ENCODE measurements at places on chromosomes 13 and 19.

DNA sequence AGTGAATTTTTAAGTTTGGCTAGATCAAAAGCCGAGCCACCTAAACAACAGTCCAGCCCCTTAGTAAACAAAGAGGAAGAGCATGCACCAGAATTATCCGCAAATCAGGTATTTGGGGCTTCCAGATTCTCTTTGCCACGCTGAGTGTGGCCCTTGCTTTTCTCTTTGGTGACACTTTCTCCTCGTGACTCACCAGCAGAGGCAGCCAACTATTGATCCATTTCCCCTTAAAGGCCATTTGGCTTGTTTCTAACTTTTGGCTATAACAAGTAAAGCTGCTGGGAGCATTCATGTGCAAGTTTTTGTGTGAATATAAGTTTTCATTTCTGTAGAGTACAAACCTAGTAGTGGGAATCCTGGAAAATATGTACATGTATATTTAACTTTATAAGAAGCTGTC lies 17.6 kb upstream of the WDR88 start:
- DNase-seq: no peak

- no peak for DNase-seq
Measured at GRCh38 chr19:20414120-20414519, 151.5 kb downstream of the ZNF737 start.

DNA sequence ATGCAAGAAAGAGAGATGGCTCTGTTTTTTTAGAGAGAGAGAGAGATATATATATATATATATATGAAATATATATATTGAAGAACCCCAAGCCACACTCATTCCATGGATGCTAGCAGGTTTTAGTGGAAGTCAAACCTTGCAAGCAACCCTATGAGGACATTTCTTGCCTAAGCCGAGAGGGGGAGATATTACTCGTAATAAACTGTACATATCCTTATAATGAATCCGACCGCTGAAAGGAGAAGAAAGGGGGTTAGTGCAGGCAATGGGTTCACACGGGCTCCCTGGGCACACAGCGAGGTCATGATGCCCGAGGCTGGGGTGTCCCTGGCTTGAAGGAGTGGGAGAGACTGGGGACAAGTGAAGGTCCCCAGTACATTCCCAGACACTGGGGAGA lies 78.3 kb downstream of the IER2 start:
- DNase-seq: no peak

DNA sequence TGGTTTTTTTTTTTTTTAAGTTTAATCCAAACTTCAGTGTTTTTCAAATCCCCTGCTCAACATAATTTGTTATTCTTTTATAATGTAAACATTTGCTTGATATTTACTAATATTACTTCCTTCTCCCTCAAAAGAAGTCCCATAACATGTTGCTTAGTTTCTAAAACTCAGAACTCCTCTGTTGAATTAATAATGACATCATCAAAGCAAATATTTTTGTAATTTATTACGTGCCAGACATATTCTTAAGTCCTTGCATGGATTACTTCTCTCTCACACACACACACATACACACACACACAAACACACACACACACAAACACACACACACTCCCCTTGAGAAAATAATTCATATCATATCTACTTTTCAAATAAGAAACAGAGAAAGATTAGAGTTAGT lies 1432.3 kb upstream of the SPRY2 start:
- no peak for DNase-seq

Data from activated CD8-positive, alpha-beta memory T cell treated with anti-CD3 and anti-CD28 coated beads for 48 hours (primary cell).